ENCODE measurements at places on chromosomes 2 and 18.

GRCh38 chr2:19009510-19009909, 348.9 kb downstream of the OSR1 start:
- DNase-seq, result no peak

- no peak for DNase-seq
These were observed 46.0 kb downstream of the ODC1 start for GRCh38 chr2:10402062-10402585.

GRCh38 chr2:210224941-210225672, at the start of gene ACADL:
Gene ACADL, minus strand, starts transcription at chr2:210225447. Its CDS starts 184 bp downstream, at chr2:210225263.
- DNase-seq, result no peak

- DNase-seq, result no peak
These were observed 432.3 kb downstream of the STK39 start for GRCh38 chr2:167814881-167815718.

- DNase-seq, result no peak
These were observed 197.1 kb downstream of the BCL11A start for GRCh38 chr2:60356346-60356745.

DNA sequence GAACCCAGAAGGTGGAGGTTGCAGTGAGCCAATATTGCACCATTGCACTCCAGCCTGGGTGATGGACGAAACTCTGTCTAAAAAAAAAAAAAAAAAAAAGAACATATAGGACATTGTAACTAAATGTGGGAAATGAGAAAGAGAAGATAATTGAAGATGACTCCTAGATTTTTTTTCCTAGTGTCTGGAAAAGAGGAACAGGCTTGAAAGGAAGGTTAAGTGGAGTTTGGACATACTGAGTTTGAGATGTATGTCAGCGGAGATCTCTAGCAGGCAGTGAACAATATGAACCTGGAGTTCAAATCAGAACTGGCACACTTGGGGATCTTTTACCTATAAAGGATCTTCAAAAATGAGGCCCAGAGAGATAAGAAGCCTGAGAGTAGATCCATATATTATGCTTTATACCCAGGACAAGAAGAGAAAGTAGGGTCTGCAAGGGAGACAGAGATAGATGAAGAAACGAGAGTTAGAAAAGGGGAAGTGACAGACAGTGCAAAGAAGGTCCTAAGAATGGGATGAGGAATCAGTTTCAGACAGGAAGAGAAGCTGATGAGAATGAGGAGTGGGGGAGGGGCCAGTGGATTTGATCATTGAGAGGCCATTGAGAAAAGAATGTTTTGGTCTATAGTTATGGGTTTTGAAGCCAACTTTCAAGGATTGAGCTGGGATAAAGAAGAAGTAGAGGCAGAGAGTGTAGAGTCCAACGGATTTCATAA, 46.9 kb upstream of the CD28 start:
- no peak for DNase-seq

- DNase-seq, result no peak
These were observed 11.0 kb downstream of the ITGA4 start for GRCh38 chr2:181467966-181468707.

DNA sequence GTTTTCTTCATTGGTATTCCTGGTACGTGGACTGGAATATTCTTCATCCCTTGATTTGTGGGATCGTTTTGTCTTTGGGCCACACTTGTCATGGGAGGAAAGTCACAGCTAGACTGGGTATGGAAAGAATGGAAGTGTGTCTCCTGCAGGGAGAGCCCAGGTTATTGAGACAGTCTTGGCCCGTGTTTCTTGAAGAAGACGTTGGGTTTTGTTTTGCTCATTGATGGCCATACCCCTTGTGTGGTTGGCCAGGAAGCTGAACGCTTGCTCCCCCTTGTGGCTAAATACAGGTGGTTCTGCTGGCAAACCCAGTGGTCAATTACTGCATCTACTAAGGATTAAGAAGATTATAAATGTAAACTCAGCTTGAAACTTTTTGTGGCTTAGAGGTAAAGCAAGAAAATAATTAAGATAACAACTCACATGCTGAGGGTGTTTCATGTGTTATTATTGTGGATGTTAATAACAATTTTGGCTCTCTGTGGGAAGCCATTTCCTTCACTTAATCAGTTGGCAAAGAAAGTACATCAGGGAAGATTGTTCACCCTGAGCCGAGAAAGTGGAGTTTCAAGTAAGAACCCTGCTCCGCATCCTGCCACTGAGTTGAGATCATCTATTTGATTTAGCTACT, 91.8 kb downstream of the NEDD4L start:
- no peak for DNase-seq

DNA sequence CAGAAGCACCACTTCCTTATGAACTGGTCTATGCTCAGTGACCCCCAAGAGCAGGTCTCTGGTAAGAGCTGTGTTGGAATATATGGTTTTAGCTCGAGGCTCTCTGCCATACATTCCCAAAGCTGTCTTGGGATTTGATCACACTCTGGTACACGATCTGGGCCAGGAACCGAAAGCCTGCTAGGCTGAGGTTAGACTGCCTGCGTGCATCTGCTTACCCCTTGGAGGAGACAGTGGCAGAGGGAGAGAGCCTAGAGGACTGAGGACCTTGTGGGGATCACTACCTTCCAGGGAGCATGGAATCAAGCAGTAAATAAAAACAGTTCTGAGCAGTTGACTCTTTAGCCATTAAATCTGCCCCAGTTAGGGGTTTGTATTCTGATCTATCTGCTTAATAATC, 63.7 kb downstream of the ZNF532 start:
- DNase-seq, result no peak

Measured in fibroblast of skin of left quadriceps (primary cell).